ENCODE measurements at places on chromosomes 5 and 9.

DNA sequence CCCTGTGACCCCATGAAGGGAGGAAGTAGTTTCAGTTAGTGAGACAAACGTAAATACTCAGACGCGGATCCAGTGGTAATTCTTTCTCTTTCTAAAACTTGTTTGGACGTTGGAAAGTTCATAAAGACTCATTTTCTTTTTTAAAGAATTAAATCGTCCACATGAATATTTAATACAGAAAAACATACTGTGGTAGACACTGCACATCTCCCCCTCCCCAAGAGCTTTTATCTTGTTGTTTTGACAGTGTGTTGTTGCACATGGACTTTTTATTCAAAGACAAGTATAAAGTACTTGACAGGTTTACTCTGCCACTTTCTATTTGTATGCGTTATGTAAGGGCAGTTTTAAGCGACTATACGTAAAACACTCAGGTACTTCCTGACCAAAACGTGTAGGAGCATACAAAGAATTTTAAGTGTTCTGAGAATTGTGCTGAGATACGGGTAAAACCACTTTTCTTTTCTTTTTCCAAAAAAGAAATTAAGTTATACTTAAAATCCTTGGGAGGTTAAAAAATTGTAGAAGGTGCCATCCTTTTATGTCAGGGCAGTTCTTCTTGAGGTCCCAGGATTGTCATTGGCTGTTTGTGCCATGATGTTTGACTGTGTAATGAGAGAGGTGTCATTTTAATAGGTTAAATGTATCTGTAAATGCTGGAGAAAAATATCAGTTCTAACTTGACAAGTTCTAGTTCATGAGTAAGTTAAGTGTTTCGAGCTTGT lies 1.3 kb downstream of the NIPBL start:
- DNase-seq: peak; percentile 52

DNA sequence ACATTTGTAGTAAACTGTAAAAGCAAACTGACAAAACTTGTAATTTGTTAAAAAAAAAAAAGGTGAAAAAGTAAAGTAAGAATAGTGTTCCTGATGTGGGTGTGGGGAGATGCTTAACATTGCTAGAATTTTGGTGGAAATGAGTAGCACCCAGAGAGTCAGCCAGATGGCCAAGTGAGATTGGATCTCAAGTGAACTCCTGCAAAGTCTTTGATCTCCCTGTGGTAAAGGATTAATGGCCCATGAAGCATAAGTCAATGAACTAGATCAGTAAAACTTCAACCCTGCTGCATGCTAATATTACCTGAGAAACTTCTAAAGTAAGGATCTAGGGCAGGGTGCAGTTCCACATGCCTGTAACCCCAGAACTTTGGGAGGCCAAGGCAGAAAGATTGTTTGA lies 19.0 kb upstream of the FAM169A start:
- DNase-seq: no peak

GRCh38 chr5:38932854-38933408 lies 87.1 kb downstream of the OSMR start:
- DNase-seq: no peak

GRCh38 chr5:96509721-96510350 lies 76.8 kb upstream of the PCSK1 start:
- DNase-seq: peak; percentile 9

- no peak for DNase-seq
These were observed 96.7 kb upstream of the SEMA6A start for GRCh38 chr5:116671211-116671736.

- no peak for DNase-seq
These were observed 4.7 kb upstream of the CCL28 start for GRCh38 chr5:43416803-43417394.

All from NB4 (cell line).